ENCODE measurements at places on chromosomes 2 and 18.

DNA sequence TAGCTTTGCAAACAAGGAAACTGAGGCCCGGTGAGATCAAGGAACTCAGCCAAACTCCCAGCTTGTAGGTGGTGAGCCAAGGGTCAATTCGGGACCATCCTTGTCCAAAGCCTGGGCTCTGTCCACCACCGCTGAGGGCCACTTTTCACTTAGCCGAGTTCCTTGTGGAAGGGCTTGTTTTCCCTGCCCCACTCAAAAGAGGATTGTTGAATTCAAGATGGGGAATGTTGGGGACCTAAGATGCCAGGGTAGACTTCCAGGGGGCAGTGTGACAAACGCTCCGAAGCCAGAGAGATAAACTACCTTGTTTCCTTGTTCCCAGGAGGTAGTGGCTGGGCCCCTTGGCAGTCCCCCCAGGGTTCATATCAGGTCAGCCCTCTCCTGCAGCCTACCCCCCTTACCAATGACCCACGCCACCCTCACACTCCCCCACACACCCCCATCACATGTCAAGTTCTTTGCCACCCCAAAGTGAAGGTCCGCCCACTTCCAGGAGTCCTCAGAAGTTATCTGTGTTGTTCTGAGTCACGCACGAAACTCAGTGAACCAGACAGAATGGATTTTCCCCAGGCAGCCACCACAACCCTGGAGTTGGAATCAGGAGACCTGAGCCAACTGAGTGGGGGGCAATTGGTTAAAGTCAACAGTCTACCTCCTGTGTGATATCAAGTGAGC, 10.3 kb upstream of the ATOH8 start:
- no peak for DNase-seq

- no peak for DNase-seq
These were observed 14.0 kb upstream of the CCNYL1 start for GRCh38 chr2:207697411-207697810.

GRCh38 chr2:190272457-190272842, 47.2 kb downstream of the HIBCH start:
- DNase-seq = no peak

DNA sequence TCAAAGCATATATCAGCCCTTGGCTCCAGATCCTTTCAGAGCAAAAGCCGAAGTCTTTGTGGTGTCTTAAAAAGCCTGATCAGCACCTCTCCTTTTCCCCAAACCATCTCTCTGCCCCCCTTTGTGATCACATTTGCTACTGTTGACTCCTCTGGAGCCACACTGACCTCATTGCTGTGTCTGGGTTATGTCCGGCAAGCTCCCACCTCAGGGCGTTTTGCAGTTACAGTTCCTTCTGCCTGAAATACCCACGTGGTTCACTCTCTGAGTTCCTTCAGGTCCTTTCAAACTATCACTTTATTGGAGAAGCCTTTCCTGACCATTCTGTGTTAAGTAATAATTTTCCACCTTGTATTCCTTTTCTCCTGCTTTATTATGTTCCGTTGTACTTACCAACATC, 11.8 kb downstream of the C2orf69 start:
- DNase-seq = no peak

DNA sequence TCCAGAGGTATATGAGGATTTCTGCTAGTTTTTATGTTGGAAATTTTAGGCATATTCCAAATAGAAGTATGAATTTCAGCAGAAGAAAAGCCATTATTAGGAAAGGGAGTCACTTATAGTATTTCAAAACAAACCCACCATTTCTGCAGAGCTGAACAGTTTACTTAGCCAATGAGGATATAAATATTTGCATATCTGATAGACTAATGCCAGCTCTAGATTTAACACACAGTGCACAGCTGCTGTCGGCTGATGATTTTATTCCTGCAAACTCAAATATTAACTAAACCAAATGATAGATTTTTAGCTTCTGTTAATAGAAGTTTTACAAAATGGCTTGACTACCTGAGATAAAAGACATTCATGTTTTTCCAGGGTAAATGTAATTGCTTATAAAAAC, 375.8 kb upstream of the FANCL start:
- DNase-seq = no peak

DNA sequence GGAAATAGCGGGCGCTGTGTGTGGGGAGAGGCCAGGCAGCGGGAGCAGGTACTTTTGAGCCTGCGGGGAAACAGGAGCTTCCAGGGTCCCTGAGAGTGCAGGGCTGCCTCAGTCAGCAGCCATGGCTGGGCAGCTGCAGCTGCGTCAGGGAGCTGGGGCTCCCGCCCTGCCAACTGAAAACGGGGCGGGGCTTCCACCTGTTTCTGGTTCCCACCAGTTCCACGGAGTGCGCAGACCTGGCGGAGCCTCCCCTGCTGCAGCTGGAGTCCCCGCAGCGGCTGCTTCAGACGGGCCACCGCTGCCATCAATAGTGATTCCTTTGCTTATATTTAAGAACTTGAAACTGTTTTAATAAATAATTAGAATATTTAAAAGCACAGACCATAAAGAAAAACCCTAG, 30.6 kb upstream of the RPRM start:
- DNase-seq = no peak

DNA sequence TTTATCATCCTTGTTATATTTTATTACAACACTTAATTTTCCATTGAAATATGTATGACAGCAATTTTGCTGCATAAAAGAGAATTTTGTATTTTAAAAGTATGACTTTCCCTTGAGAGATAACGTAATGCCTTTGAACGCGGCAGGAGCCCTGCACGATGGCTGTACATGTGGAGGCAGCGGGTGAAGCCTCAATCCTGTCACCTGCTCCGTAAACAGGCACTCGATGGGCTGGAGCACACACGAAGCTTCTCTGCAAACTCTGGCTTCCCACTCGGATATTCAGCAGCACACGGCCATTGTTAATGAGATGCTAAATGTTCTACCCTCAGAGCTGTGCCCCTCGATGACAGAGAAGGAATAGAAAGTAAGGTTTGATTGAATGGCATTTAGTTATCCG, 184.4 kb downstream of the RTP5 start:
- no peak for DNase-seq

GRCh38 chr18:44602380-44602779, 78.3 kb upstream of the SETBP1 start:
- DNase-seq = no peak

- no peak for DNase-seq
These were observed 24.9 kb upstream of the EPC2 start for GRCh38 chr2:148619560-148620195.

GRCh38 chr2:33678436-33678835, 79.3 kb upstream of the FAM98A start:
- DNase-seq = no peak

GRCh38 chr2:42092084-42092996, 44.5 kb downstream of the PKDCC start:
- no peak for DNase-seq

DNA sequence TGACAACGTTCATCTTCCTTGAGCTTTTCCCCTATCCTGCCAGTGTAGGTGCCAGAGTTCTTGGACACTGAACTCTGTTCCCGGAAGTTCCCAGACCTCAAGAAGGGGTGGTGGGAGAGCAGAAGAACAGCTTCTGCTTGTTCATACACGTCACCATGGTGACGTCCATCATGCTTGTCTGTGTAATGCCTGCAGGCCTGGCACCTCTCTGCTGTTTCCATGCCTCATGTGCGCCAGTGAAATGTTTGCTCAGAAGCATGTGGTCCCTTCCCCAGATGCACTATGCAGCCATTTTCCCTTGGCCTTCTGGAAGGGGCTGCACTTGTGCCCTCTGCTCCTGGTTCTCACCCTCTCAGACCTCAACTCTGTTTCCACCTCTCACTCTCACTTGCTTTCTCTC, 210.8 kb upstream of the NABP1 start:
- no peak for DNase-seq

DNA sequence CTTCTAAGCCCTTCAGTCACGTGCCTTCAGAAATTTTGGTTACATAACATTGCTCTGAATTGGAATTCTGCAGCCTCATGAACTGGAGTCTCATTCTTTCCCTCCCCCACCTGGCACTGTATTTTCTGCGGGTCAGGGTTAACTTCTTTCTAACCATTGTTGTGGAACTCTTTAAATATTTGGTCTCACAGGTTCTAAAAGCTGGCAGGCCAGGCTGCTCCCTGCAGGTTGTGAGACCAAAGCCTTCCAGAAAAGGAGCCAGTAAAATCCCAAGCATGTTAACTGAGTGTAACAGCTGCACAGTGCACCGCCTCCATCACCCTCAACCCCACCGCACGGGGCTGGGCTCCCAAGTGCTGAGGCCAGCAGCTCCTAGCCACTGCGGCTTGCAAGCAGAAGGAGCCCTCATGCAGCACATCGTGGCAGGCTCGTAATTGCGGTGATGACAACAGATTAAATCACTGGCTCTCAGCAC, 174.1 kb upstream of the ALPP start:
- DNase-seq = no peak

GRCh38 chr2:182301093-182301492, 125.7 kb downstream of the PDE1A start:
- DNase-seq = no peak

GRCh38 chr2:37638973-37639372, 32.5 kb downstream of the CDC42EP3 start:
- DNase-seq = no peak

- DNase-seq = peak; percentile 44
These were observed 10.7 kb downstream of the RPL31 start for GRCh38 chr2:101012706-101013181.

DNA sequence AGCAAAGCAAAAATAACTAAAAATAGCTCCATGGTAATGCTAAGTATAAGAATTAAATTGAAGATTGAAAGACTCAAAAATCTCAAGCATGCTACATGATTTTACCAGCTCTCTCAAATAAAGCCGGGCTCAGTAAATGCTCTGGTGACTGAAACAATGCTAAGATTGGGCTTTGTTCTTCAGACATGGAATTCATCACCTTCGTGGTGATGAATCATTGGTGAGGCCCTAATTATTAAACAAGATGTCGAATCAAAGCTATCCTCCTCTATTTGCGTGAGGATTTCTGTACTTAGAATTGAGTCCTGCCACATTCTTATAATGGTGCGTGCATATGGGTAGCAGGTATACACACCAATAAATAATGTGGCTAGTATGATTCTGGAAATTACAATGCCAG, 58.8 kb upstream of the LRRTM1 start:
- DNase-seq = no peak

GRCh38 chr18:34650121-34650545, 60.0 kb upstream of the DTNA start:
- no peak for DNase-seq

GRCh38 chr2:28253543-28253942, 139.1 kb upstream of the FOSL2 start:
- DNase-seq = no peak

DNA sequence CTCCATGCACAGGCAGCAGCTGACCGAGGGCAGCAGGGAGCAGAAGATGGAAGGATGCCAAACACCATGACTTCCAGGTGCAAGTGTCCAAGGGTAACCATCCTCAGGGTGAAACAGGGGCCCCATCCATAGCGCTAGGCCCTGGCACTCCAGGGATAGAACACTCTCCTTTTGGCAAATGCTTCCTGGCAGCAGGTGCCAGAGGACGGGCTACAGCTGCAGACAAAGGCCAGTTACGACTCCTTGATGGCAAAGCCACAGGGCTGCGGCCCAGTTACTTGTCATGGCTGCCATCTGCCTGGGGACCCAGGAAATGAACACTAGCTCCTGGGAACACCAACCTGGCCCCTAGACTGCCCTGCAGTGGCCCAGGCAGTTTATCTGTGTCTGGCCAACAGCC, 178.8 kb downstream of the TMEM163 start:
- DNase-seq = no peak

DNA sequence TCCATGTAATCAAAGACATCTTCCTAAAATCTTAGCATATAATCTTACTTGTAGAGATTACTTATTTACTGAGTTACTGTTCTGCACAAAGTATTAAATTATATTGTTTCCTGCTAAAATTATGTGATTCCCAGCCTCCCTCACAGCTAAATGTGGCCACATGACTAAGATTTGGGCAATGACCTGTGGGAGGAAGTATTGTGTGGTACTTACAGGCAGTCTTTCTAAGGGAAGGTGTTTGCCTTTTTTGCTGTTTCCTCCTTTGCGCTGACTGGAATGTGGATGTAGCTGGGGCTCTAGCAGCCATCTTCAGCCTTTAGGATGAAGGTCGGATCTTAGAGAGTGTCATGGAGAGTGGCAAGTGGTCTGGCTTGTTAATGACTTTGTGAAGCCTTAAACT, 146.3 kb upstream of the APCDD1 start:
- no peak for DNase-seq

DNA sequence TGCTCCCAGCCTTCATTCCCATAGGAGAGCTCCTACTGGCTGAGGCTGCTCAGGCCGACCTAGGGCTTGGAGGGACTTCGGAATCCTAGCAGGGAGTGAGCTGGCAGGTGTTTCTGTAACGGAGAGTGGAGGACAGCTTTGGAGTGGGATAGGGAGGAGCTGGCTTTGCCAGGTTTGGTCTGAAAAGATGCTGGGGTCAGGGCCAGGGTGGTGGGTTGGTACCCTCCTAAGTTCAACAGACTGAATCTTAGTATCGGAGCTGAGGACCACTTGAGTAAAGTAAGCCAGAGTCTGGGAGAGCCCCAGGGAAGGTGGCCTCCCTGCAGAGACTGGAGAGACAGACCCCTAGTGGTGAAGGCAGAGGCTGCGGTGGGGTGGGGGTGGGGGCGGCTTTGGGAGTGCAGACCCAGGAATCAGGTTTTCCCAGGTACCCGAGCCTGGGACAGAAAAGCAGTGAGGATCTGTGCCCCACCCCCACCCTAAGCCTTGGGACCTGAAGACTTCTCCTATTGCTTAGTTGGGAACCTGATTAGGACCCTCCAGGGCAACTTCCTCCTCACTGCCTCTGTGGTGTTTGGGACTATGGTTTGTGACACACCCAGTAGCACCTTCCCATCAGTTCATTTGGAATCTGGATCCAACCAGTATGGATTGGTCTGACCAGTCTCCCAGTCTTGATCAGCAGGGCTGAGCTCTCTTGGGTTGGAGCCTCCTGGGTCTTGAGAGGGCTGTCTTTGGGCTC, 3.0 kb downstream of the CNNM4 start:
- peak; percentile 35 for DNase-seq

- no peak for DNase-seq
These were observed 121.2 kb upstream of the LINC00305 start for GRCh38 chr18:64270121-64270520.

DNA sequence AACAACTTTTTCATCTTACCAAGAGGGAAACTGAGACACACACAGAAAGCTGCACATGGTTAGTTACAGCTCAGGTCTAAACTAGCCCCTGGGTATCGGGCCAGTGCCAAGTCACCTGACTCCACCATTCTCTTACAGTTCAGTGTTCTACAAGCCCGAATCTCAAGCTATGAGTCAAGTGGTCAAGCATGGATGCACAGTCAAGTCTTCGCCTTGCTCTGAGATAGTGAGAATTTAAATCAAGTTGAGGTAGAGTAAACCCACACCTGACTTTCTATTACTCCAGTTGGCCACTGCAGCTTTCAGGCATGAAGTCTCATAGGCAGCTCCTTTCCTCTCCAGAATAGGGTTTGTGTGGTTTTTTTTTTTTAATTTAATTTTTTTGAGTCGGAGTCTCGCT, 34.5 kb upstream of the ARL5A start:
- no peak for DNase-seq

DNA sequence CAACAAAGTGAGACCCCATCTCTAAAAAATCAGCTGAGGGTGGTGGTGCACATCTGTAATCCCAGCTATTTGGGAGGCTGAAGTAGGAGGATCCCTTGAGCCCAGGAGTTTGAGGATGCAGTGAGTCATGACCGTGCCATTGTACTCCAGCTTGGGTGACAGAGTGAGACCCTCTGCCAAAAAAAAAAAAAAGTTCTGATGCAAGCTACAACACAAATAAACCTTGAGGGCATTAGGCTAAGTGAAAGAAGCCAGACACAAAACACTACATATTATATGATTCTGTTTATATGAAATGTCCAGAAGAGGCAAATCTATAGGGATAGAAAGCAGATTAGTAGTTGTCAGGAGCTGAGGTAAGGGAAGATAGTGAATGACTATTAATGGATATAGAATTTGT, 13.0 kb downstream of the YWHAQ start:
- no peak for DNase-seq

Measured in activated naive CD4-positive, alpha-beta T cell treated with anti-CD3 and anti-CD28 coated beads for 36 hours (primary cell).